GM23338 (cell line): ENCODE measurements at places on chromosomes 12 and 14. TPM values are rescaled to one million over a fixed set of nuclear protein-coding genes. Genes with fewer than 3 reads are reported as not detected.

DNA sequence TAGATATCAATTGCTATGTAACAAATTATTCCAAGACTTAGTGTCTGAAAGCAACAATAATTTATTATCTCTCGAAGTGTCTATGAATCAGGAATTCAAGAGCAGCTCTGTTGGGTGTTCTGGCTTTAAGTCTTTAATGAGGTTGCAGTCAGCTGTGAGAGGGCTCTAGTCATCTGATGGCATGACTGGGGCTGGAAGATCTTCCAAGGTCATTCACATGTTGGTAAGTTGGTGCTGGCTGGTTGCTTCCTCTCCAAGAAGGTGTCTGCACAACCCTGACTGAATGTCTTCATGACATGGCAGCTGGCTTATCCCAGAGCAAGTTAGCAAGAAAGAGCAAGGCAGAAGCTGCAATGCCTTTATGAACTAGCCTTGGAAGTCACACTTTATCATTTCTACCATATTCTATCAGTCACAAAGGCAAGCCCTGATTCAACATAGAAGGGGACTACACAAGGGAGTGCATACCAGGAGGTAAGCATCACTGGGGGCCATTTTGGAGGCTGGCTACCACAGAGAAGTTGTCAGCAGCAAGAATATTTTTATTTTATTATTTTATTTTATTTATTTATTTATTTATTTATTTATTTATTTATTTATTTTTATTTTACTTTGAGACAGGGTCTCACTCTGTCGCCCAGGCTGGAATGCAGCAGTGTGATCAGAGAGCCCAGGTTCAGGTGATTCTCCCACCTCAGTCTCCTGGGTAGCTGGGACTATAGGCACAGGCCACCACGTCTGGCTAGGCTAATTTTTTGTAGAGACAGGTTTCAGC is 7.6 kb upstream of the SLC38A2 start:
- no peak for DNase-seq

DNA sequence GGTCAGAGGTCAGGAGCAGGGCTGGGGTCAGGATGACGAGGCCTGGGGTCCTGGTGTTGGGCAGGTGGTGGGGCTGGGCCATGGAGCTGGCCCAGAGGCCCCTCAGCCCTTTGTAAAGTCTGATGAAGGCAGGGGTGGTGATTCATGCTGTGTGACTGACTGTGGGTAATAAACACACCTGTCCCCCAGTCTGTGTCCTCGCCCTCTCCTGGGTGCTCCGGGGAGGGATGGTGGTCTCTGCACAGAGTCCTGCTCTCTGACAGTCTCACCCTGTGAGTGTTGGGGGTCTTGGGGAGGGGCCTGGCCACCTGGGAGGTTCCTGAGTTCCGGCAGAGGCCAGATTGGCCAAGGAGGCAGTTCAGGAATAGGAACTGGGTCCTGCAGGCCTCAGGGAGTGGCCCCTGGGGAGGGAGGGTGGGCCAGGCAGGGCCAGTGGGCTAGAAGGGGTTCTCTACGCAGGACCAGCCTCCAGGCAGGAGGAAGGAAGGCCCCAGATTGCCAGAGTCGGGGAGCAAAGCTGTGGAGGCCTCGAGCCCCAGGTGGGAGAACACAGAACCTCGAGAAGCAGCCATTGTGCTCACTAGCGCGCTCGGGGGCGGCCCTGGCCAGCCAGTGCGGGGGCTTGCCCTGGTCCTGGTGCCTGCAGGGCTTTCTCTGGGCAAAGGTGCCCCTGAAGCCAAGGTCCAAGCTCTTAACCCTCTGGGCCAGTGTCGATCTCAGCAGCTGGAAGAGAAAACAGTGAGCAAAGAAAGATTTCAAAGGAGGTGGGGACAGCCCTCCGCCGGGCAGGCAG is 14.4 kb downstream of the ACADS start:
- no peak for DNase-seq

DNA sequence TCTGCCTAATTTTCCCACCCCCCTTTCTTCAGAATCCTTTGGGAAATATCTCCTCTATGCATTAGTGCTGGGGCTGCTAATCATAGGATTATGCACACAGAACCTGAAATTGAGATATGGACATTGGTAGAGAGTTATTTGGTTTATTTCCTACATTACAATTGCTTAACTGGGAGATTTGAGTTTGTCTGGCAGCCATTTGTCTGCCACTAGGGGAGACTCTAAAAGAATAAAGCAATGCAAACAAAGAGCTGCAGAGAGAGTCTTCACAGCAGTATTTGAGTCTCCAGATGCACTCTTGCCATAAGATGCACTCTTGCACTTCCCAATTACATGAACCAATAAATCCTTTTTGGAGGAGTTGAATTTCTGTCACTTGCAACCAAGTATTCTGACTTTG is 12.0 kb upstream of the PCNX4 start:
- peak; percentile 47 for DNase-seq

DNA sequence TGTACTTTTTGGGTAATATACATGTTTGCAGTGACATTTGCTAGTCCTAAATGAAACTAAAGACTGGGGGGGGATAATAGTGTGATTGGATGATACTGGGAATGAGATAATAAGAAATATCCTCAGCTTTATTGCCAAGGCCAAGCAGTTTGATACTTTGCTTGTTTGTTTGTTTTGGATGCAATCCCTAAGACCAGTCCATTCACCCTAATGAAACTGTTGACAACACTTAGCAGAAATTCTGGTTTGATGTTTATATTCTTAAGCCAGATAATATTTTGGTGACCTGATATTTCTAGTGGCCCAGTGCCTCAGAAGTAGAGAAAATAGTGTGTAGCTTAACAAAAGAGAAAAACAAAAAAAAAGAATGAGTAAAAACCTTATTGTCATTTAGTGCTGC is 1.8 kb downstream of the PHC1 start:
- no peak for DNase-seq

DNA sequence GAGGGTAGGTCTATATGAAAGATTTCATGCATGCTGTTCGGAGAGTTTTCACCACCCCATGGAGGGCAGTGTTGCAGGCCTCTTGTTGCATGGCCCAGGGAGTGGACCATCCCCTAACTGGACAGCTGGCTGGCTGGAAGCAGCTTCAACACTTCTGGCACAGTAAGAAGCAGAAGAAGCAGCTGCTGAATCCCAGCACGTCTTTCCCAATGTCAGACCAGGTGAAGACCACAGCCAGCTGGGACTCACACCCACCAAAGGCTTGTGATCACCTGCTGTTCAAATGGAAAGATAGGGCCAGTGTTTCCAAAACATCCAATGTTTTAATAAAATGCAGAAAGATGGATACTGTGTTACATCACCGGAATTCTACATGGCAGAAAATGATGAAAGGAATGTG is 1423.6 kb downstream of the AACS start:
- no peak for DNase-seq

GRCh38 chr14:92143309-92143708 is 21.5 kb downstream of the CPSF2 start:
- DNase-seq, result no peak

- peak; percentile 75 for DNase-seq
Measured at GRCh38 chr14:26163761-26164160, 434.1 kb downstream of the NOVA1 start.

GRCh38 chr14:57139173-57139572 is 129.5 kb downstream of the EXOC5 start:
- no peak for DNase-seq

DNA sequence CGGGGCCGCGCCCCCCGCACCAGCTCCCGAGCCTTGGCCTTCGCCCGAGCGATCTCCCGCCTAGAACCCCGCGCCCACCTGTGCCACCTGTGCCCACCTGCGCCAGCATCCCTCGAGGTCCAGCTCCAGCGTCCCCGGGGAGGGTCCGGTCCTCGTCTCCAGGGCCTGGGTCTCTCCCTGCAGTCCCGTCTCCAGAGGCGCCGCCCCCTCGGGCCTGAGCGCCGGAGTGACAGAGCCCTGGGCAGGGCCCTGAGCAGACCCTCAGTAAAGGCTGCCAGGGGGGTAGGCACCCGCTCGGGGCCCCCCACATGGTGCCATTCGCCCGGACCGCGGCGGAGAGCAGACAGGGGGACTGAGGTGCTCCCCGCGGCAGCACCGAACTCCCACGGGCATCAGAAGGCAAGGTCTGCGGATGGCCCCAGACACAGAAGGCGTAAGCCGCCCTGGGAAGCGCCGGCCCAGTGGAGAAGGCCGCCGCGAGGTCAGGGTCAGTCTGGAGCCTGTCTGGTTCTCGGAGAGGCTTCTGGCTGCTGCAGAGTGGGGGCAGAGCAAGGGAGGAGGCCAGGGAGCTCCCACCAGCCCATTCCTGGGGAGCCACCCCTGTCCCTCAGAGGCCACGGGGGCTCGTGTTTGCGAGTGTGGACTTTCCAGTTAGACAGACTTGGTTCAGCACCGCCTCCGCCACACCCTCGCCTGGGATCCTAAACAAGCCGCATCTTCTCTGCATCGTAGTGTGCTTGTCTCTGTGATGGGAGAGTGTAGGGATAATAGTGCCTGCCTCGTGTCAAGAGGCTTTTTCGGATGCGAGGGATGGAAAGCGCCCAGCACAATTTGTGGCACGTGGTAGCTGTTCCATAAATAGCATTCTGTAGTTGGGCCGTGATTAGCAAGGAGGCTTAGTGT is 1.1 kb upstream of the PPP1R13B start:
- DNase-seq, result peak; percentile 63

GRCh38 chr14:20551606-20552005 is 9.2 kb downstream of the RNASE9 start:
- peak; percentile 16 for DNase-seq

DNA sequence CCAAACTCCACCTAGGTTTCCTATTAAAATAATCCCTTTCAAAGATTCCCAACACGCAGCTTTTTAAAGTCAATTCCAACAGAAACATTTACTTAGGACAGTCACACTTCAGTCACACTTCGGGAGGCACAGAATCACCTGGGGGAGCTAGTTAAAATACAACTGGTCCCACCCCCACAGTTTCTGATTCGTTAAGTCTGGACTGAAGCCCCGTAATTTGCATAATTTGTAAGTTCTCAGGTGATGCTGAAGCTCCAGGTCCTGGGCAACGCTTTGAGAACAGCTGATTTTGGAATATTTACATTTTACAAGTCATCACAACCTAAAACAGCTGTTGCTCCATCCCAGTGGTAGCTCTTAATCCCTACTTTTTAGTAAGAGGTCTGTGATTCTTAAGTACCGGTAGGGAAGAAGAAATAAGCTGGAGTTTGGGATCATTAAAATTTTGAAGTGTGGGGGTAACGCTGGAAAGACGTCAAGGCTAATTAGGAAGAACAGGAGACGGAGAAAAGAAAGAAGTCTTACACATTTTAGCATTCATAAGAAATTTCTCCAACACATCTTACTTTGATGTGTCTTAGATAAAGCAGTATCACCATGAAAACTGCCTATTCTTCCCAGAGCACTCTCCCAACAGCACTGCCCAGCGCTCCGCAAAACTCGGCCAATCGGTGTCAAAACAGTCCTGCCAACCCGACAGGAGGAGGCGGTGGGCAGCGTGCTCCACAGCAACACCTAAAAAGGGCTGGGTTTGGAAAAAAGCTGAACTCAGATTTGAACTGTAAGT is 1.1 kb downstream of the IPO8 start:
- DNase-seq, result peak; percentile 63

- DNase-seq, result no peak
Measured at GRCh38 chr12:103728323-103728722, 112.7 kb downstream of the NT5DC3 start.

DNA sequence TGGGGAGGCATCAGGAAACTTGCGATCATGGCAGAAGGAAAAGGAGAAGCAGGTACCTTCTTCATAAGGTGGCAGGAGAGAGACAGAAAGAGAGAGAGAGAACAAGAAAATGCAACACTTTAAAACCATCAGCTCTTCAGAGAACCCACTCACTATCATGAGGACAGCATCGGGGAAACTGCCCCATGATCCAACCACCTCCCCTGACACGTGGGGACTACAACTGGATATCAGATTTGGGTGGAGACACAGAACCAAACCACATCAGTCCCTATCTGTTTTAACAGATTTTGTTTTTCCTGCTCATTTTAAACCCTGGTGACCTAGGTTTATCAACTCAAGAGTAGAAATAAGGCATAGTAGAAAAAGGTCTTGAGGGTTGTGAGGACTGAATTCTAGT is 210.1 kb upstream of the PLXNC1 start:
- no peak for DNase-seq

DNA sequence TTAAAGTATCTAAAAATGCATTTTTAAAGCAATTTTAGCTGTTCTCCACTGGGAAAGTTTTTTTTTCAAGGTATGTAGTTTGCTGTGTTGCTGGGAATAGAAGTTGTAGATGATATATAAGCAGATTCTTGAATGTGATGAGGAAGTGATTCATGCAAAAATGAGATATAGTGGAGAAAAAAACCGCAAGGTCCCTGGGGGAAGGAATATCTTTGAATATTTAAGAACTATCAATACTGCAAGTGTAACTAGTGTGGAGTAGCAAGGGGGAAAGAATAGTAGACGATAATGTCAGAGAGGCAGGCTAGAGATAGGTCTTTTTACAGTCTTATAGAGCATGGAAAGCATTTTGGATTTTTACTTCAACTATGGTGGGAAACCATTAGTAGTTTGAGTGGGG is 42.5 kb downstream of the PTCSC3 start:
- DNase-seq, result no peak

ACSM4 gene
- not detected in 2 replicates for polyA plus RNA-seq

CD163L1 gene
- polyA plus RNA-seq, result 0.36 TPM in 1 of 2 replicates, not detected in the other

ZNF664 gene
- 8.1 and 9.7 TPM in 2 replicates for polyA plus RNA-seq
